ENCODE measurements at places on chromosomes 4 and X.

- DNase-seq = no peak
Observed at GRCh38 chr4:186132577-186133242, 28.2 kb downstream of the FAM149A start.

- no peak for DNase-seq
Observed at GRCh38 chr4:81631958-81632441, 160.3 kb upstream of the RASGEF1B start.

- no peak for DNase-seq
Observed at GRCh38 chr4:22988526-22988925, 295.8 kb downstream of the GBA3 start.

- DNase-seq = no peak
Observed at GRCh38 chr4:182764137-182764536, 153.0 kb downstream of the DCTD start.

- no peak for DNase-seq
Observed at GRCh38 chr4:35710343-35710742, 534.0 kb downstream of the ARAP2 start.

DNA sequence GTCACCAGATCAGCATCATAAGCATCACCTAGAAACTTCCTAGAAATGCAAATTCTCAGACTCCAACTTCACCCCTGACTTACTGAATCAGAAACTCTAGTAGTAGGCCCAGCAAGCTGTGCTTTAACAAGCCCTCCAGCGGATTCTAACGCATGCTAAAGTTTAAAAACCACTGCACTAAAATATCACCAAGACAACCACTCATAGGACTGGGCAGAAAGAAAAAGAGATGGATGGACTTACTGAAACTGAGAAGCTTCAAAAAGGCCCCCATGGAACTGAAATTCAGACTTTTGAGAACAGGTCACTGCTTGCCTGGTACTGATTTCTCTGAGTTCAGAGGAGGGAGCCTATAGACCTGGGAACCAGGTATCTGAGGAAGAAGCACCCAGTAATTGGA, 40.1 kb downstream of the FAM241A start:
- DNase-seq = no peak

- DNase-seq = no peak
Observed at GRCh38 chrX:39726771-39727170, 371.0 kb downstream of the BCOR start.

GRCh38 chr4:108917255-108917654, 154.4 kb upstream of the ETNPPL start:
- no peak for DNase-seq

- DNase-seq = no peak
Observed at GRCh38 chr4:15912961-15913630, 25.4 kb downstream of the FGFBP1 start.

All from stimulated activated CD8-positive, alpha-beta memory T cell treated with anti-CD3 and anti-CD28 coated beads, Interleukin-15, amount 100 ng/mL, for 24 hours (primary cell).